Peyer's patch (tissue), 4 donors: ENCODE measurements at places on chromosomes 16 and 17.
A peak's percentile ranks its signal among the peaks of the same experiment; 100 is the strongest.

- no peak for DNase-seq
Observed at GRCh38 chr17:5096731-5097100, 15.0 kb downstream of the ZNF232 start.

DNA sequence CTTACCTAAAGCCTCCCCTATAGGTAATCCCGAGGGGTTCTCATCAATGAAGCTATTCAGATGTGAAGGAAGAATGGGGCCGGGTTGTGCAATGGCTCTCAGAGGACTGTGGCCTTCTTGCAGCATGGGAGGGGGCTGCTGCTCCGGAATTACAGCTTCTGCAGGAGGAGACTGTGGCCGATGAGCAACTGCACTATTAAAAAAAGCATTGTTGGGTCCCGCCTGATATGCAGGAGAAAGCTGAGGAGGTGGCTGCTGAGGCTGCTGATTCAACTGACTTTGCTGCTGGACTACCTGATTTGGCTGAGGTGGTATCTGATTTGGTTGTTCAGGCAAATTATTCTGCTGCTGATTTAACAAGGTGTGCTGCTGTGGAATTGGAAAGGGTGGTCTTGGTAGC is 64.8 kb downstream of the CACNG1 start:
- no peak for DNase-seq

- no peak for DNase-seq
Observed at GRCh38 chr16:63530208-63530607, 1494.0 kb upstream of the CDH8 start.

DNA sequence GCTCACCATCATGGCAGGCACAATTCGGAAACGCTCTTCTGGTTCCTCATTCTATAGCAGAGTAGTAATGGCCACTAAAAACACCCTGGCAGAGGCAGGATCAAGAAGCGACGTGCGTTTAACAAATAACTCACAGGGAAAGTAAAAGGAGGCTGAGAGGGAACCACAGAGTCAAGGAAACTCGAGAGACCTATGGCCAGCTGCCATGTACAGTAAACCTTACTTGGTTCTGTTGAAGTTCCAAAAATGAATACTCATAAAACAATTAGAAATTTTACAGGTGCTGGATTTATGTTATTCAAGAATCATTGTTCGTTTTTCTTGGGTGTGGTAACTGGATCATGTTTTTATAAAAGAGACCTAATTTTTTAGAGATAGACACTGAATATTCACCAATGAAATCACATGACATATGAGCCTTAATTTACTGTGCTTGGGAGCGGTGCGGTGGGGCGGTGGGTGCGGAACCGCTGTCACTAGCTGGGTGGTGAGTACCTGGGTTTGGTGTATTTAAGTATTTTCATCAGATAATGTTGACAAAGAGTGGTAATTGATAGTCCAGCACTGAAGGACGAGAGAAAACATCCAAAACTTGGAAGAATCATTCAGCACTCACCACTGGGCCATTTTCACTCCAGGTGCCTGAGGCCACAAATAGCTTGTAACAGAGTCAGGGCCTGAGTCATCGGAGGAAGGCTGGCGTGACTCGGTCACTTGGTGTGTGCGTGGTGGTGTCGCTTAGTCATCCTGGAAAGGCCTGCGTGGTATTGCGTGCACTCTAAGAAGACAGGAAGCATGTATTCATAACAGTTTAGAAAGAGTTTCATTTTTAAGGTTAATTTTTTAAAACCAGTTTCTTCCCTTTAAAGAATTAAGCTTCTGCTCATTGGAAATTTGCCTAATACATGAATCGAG is 135.4 kb upstream of the CHMP6 start:
- DNase-seq, result peak; percentile 42

- no peak for DNase-seq
Observed at GRCh38 chr17:46974086-46974485, 5.0 kb downstream of the RPRML start.
